B cell (primary cell): ENCODE measurements at places on chromosomes 6 and 20.

DNA sequence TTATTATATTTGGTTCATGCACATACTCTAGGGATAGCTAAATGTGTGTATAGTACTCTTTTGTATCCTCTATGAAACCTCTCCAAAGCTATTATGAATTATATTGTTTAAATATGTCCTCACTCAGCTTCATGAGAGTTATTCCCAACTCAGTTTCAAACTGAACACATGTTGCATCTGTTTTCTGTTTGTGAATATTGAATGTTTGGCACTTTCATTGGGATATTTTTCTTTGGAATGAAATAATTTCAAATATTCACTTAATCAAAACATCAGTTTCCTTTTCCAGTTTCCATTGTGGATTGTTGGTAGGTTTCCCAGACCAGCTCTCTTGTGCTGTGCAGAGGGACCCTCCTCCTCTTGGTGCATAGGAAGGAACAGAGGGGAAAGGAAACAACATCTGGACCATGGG, 46.6 kb downstream of the HDAC2 start:
- DNase-seq = no peak

- no peak for DNase-seq
Measured at GRCh38 chr20:37378785-37379598, 33.1 kb downstream of the SRC start.

GRCh38 chr6:27213544-27214125, 33.9 kb upstream of the PRSS16 start:
- DNase-seq = no peak

GRCh38 chr20:43949248-43949647, 34.6 kb downstream of the TOX2 start:
- no peak for DNase-seq

GRCh38 chr6:7251646-7252260, 61.2 kb downstream of the SSR1 start:
- no peak for DNase-seq

- DNase-seq = peak; percentile 54
Measured at GRCh38 chr6:56955171-56956155, 556 bp downstream of the BEND6 start.

DNA sequence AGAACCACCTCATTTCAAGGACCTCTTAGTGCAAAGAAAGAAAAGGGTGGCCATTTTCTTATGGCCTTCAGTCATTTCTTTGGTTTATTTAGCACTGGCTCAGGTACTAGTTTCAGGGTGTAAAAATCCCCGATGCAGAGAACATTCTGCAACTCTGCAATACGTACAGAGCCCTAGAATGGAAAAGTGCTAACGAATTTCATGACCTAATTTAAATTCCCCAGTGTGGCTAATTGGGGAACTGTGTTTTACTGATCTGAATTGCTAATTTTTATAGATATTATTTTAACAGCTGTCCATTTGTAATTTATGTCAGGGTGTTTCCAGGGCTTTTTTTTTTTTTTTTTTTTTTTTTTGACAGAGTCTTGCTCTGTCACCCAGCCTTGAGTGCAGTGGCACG, 160.7 kb downstream of the UST start:
- peak; percentile 10 for DNase-seq
